ENCODE measurements at places on chromosomes 1 and 21.

DNA sequence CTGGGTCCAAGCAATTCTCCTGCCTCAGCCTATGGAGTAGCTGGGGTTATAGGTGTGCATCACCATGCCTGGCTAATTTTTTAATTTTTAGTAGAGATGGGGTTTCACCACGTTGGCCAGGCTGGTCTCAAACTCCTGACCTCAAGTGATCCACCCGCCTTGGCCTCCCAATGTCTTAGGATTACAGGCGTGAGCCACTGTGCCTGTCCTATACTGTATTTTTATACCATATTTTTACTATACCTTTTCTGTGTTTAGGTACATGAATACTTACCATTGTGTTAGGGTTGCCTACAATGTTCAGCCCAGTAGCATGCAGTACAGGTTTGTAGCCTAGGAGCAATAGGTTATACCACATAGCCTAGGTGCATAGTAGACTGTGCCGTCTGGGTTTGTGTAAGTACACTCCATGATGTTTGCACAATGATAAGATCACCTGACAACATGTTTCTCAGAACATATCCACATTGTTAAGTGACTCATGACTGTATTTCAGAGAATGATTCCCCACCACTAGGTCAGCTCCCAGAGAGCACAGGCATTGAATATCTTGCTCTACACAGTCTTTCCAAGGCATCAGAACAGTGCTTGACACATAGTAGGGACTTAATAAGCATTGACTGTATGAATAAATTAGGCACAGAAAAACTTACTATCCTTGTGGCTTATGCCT is 6.0 kb upstream of the CITED4 start:
- DNase-seq = no peak

DNA sequence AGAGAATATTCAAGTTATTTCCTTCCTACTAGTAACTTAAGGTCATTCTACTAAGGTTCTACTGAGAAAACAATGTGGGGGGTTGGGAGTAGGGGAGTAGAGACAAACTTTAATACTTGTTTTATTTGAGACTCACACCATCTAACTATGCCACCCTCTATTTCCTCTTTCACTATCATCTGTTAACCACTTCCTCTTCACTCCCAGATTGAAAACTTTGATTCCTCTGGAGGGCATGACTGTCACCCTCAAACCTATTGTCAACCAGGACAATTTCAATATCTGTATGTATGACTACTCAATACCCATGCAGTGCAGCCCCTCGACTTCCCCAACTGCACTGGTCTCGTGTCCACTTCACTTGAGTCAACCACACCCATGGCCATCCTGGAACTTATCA is 165.6 kb upstream of the POGK start:
- no peak for DNase-seq

GRCh38 chr1:209162651-209163050 is 420.9 kb upstream of the CAMK1G start:
- DNase-seq = no peak

GRCh38 chr21:35211782-35212181 is 162.7 kb upstream of the RUNX1 start:
- no peak for DNase-seq

GRCh38 chr21:31284797-31285397 is 59.2 kb downstream of the TIAM1 start:
- DNase-seq = no peak

- DNase-seq = no peak
Measured at GRCh38 chr1:41493117-41493536, 8.6 kb upstream of the EDN2 start.

GRCh38 chr1:114741963-114742746 is 15.6 kb downstream of the CSDE1 start:
- no peak for DNase-seq

DNA sequence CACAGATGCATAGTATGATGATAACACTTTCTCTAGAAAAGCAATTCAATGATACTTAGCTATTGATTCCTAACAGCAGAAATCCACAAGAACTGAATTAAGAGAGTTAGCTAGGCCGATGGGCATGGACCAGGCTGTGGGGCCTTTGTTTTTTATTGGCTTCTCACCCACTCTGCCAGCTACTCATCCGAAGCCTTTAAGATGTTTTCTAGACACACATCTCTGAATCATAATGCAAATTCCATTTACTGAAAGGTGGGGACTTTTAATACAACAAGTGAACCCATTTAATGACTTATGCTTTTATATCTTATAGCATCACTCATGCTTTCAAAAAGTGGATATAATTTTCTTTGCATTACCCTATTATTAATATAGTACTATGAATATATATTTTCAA is 170.2 kb downstream of the RUNX1 start:
- peak; percentile 96 for DNase-seq

DNA sequence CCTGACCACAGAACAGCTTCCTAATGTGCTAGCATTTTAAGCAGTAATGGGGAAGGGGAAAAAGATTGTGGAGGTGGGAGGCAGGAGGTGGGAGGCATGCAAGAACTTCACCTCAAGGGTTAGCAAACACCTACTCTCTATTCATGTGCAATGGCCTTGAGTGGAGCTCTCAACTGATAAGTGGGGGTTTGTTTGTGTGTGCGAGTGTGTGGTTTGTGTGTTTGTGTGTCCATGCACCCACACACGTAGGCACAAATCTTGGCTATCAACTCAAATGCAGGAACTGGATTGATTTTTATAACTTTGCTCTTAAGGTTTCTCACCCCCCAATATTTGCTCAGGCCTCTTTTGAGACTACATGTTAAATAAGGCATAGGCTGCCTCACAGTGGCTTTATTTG is 78.6 kb downstream of the SYT6 start:
- DNase-seq = no peak

DNA sequence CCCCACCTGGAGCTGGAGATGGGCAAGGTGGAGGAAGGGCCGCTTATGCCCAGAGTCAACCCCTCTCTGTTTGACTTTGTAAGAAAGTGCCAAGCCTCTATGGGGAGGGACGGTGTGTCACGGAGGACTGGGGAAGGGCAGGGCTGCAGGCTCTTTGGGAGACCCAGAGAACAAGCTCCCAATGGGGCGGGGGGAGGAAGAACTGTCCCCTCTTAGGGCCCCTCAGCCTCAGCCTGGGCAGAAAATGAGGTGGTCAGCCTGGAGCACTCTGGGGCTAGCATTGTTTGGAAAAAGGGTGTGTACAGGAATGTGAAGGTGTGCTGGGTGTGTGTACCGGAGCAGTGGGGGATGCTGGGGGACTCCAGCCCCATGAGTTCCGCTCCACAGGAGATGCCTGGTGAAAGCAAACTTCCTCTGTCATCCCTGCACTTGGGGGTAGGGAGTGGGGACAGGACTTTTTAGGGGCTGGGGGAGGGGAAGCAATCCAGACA is 1.2 kb upstream of the INAVA start:
- no peak for DNase-seq

- no peak for DNase-seq
Measured at GRCh38 chr1:94067196-94067595, 53.8 kb downstream of the ABCA4 start.

GRCh38 chr1:23670709-23671108 is 20.9 kb upstream of the RPL11 start:
- no peak for DNase-seq

DNA sequence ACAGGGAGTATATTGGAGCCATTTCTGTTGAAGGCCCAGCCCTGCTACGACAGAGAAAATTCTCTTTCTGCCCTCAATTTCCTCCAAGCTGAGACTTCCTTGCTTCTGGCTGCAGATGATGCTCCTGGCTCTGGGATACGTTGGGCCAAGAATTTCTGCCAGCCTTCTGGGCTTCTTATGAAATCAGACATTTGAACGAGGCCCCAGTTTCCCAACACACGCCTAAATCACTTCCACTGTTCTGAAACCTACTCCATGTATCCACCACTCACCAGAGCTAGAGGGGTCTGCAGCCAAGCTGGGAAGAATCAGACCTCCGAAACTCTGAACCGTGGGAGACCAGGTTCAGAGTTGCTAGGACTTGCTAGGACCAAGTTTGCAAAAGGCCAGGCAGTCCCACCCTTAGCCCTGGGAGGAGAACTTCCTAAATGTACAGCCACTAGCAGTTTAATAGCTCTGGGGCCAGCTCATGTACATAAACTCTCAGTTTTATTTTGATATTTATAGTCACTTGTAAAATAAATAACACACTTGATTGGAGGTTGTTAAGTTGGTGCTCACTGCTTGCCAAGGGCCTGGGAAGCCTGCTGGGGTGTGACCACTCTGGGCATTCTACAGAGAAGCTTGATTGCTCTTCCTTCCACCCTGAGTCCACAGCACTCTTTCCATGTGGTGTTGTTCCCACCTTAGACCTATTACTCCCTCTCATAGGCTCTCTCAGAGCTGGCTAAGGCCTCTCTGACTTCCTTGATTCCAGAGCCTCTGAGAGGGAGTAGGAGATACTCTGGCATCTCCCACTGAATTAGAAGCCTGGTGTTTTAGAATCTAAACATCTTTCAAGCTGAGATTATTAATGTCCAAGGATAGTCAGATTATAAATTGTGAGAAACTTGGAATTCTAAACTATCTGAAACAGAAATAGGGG is 83.4 kb upstream of the TRABD2B start:
- DNase-seq = no peak

DNA sequence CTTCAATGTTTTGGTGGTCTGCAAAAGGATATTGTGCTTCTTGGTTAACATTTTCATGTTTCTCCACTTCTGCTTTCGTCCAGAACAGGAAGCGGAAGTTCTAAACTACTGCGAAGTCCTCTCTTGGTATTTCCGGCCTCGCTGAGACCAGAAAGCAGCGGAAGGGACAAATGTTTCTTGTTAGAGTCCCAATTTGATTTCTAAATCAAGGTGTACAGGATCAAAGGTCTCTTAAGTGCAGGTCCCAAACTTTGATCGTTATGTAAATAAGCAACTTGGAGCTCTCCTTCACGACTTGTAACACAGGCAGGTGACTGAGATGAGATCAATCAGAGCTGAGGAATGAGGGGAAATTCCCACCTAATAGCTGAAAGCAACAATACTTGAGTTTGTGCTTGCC is 40.1 kb upstream of the HMCN1 start:
- DNase-seq = no peak

DNA sequence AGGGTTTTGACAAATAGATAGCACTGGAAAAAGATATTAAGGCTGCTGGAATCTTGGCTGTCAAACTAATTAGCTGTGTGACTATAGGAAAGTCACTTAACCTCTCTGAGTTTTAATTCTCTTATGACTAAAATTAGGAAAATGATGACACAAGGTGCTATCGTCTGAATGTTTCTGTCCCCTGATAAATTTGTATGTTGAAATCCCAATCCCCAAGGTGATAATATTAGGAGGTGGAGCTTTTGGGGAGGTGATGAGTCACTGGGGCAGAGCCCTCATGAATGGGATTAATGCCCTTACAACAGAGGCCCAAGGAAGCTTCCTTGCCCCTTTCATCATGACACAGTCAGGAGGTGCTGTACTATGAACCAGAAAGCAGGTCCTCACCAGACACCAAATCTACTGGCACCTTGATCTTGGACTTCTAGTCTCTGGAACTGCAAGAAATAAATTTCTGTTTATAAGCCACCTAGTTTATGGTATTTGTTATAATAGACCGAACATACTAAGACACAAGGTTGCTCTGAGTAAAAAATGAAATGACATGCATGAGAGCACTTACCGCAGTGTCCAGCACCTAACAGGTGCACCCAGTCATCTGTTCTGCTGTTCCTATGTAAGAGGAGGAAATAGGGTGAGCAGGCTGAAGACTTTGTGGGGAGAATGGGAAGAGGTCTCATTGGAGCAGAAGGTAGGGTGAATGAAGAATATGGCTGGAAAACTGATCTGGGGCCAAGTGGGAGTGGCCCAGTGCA is 26.3 kb upstream of the DISP1 start:
- no peak for DNase-seq

GRCh38 chr1:217270101-217270500 is 360.8 kb downstream of the GPATCH2 start:
- DNase-seq = no peak

DNA sequence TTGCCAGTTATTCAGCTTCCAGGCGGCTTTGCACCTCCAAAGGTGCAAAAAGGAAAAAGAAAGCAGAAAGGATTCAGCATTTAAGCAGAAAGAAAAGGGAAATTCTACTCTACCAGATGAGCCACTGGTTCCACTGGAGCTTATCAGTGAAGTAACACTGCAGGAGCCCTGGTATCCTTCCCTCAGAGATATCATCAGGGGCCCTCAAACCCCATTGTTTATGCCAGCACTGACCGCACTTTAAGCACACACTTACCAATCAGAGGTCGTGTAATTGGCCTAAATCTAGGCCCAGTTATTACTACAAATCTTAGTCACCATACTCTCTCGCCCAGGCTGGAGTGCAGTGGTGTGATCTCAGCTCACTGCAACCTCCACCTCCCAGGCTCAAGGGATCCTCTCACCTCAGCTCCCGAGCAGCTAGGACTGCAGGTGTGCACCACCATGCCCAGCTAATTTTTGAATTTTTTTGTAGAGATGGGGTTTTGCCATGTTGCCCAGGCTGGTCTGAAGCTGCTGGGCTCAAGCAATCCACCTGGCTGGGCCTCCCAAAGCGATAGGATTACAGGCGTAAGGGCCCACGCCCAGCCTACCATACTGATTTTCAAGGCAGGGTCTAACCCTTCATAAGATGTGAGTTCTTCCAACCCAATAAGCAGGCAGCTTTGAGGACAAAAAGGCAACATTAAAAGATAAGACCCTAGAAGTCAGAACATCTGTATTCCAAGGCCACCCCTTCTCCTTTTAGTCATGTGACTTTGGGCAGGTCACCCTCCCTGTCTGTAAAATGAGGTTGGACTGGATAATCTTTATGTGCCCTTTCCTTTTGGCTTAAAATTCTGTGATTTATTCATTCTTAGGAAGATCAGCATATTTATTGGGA is 125.3 kb downstream of the SYT2 start:
- no peak for DNase-seq

GRCh38 chr1:86826856-86827255 is 87.1 kb downstream of the SELENOF start:
- no peak for DNase-seq

GRCh38 chr1:218742467-218743262 is 397.5 kb downstream of the TGFB2 start:
- DNase-seq = no peak

GRCh38 chr1:35463232-35463631 is 94.0 kb downstream of the KIAA0319L start:
- DNase-seq = no peak

DNA sequence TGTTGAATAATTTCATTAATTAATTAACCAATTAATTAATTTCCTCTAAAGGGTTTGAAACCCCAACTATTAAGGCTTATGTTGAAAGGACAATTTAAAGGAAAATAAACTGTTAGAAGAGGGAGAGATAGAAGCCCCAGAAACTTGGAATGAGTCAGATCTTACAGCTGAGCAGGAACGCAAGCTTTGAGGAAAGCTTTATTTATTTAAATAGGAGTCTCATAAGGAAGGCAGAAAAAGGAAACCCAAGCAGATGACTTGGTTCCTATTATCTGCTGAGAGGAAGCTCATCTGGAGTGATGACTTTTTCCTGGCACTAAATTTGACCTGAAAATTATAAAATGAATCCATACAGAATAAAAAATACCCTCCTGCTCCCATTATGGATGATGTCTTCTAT is 105.1 kb downstream of the ROR1 start:
- no peak for DNase-seq

DNA sequence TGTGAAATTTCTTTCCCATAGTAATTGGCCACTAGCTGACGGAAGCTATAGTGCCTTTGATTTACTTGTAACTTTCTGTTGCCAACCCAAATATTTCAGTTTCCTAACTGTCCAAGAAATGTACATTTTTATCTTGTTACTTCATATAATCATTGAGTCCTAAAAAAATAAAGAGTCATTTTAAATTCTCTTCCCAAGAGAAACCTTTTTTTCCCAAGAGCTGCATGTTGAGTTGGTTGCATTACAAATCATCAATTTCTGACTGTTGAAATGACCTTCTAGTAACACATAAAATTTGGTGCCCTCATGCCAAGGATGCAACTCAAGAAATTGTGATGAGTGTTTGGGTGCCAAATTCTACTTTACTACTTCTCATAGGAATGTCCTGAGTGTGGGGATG is 61.0 kb downstream of the HMCN1 start:
- no peak for DNase-seq

Measured in NCI-H187 treated with DMSO at 0.1 percent for 48 hours (cell line).